Spleen (tissue), 13 donors: ENCODE measurements at places on chromosomes 5 and 9. TPM values are rescaled to one million over a fixed set of nuclear protein-coding genes. Genes with fewer than 3 reads are reported as not detected.

DNA sequence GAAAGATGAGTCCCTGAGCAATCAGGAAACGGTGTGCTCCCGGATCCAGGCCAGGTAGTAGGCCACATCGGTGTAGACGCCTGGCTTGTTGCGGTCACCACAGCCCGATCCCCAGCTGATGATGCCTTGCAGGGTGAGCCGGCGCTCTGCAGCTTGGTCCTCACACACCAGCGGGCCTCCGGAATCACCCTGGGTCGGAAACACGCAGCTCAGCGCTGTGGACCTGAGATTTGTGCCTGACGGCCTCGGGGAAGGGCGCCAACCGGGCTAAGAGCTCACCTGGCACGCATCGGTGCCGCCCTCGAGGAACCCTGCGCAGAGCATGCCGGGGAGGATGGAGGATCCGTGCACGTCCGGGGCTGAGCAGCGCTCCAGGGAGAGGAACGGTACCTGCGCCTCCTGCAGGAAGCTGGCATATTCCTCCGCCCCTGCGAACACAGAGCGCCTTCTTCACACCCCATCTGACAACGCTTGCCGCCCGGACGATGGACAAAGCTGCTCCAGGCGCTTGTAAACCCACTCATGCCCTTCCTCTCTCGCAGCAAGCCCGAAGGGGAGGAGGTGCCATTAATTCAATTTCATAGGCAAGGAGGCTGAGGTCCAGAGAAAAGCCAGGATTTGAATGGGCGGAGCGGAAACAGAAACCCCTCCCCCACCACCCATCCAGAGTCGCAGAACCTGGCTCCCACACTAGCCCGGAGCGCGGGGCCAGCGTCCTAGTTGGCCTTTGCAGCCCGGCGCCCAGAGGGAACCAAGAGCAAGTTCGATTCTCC lies 2.0 kb upstream of the PFN3 start:
- DNase-seq, result peak; percentile 87

The CD72 gene
- 74.4 TPM for total RNA-seq

DNA sequence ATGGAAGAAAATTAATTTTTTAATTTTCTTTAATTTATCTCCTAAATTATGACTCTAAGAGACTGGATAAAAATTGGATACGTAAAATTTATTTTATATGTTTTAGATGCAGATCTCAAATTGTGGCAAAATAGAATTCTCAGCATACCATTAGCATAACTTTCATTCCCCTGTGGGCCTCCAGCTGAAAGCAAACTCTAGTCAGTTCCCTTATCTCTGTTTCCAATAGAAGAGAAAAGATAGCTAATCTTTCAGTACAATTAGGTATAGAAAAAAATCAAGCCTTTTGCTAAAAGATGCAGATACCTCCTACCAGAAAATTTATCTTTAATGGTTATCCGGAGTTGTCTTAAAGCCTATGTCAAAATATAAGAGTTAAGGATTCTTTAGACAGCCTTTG lies 1530.6 kb downstream of the EFNA5 start:
- no peak for DNase-seq

DNA sequence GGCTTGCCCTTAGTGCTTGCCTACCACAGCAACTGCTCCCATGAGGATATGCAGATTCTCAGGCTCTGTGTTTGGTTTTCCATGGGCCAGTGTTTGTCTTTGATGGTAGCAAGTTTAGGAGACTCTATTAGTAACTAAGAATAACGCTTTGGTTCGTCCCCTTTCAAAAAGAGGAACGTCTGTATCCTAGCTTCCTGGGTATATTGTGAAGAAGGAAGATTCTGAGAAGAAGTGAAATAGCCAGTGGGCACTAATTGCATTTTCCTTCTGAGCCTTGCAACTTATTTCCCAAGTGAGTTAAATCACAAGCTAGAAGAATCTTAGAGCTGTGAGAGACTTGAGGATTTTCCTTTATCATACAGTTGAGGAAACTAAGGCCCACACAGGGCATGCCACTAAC lies 376.8 kb downstream of the PIK3R1 start:
- no peak for DNase-seq

The SLC45A2 gene
- total RNA-seq, result not detected

DNA sequence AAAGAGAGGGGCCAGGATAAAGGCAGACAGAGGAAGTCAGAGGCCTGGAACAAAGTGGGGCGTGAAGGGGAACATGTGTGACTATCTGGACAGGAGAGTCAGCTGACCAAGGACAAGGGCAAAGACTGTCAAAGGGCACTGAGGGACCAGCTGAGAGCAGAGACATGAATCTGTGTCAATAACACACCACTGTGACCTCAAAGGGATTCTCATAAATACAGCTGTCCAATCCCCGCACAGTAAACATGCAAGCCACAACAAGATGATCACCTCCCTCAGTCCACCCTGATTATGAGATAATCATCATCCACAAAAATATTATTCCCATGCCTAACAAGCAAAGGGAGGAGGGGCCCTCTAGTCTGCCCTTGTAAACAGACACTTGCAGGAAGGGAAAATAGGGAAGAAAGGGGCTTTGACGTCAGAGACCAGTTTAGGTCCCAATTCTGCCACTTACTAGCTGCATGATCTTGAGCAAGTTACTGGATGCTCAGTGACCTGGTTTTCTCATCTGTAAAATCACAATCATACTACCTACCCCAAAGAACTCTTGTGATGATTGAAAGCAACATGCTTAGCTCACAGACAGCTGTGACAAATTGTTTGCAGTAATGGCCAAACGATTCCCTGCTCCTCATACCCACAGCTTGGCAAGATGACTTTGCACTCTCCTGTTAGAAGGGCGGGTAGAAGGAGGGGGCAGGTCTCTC lies 41.8 kb downstream of the RAPGEF1 start:
- DNase-seq, result no peak

GRCh38 chr9:127567730-127568617 lies 44.1 kb upstream of the STXBP1 start:
- peak; percentile 84 for DNase-seq

- peak; percentile 94 for DNase-seq
Observed at GRCh38 chr9:122099271-122099869, 6.3 kb upstream of the TTLL11 start.

The CFAP90 gene
- total RNA-seq, result not detected

The PAEP gene
- total RNA-seq, result not detected

The FRRS1L gene
- not detected for total RNA-seq

The SPOUT1 gene
- 50.2 TPM for total RNA-seq

The PCDHGB3 gene
- 3.8 TPM for total RNA-seq

DNA sequence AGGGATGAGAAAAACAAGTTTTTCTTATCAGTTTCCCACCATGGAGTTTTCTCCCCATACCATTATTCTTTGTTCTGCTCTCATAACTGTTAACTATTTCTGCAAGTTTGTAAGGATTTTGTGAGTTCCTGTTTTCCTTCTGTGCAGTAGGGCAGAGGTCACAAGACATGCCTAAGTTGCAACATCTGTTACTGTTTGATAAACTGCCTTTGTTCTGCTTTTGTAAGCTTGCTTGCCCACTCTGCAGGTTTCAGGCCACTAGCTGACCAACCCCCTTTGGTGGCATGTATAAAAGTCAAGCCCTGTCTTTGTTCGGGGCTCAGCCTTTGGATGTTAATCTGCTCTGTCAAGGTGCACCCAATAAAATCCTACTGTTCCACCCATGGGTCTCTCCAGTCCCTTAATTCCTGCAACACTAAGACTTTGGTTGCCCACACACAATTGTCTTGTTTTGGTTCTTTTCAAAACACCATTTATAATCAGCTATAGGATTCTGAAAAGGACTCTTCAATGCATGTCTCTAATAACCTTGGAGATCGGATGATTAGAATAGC lies 545.4 kb downstream of the CDH9 start:
- DNase-seq, result no peak

The BTNL3 gene
- 2.4 TPM for total RNA-seq

The PRR16 gene
- total RNA-seq, result 3.7 TPM

The SLC1A1 gene
- 0.17 TPM for total RNA-seq

DNA sequence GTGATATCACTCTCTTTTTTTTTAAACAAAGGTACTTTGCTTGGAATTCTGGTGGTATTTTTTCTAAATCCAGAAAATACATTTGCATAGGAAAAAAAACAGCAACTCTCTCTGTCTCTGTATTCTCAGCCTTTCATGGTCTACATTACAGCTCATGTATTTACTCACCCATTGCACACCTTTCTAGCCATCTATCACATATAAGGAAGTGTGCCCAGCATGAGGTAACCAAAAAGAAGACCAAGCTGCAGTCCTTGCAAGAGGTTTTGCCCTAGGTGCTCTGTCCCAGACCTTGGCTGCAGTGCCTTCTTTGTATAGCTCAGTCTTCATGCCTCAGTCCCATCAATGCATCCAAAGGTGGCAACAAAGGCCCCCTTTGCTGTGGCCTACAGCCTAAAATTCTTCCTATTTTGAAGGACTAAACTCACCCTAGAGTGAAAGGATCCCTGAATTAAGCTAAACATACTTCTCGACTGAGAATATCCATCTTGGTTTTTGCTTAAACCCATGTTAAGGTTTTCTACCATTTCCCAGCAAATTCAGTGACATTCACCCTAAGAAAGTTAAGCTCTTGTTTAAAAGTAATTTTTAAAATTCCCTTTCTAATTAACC lies 446.4 kb downstream of the KIF4B start:
- no peak for DNase-seq

GRCh38 chr9:116377179-116377798 lies 223.7 kb downstream of the PAPPA start:
- DNase-seq, result no peak

GRCh38 chr9:37977851-37978480 lies 74.0 kb upstream of the SLC25A51 start:
- DNase-seq, result no peak

The TEX48 gene
- not detected for total RNA-seq

GRCh38 chr5:134510970-134511795 lies 14.3 kb upstream of the JADE2 start:
- peak; percentile 6 for DNase-seq

DNA sequence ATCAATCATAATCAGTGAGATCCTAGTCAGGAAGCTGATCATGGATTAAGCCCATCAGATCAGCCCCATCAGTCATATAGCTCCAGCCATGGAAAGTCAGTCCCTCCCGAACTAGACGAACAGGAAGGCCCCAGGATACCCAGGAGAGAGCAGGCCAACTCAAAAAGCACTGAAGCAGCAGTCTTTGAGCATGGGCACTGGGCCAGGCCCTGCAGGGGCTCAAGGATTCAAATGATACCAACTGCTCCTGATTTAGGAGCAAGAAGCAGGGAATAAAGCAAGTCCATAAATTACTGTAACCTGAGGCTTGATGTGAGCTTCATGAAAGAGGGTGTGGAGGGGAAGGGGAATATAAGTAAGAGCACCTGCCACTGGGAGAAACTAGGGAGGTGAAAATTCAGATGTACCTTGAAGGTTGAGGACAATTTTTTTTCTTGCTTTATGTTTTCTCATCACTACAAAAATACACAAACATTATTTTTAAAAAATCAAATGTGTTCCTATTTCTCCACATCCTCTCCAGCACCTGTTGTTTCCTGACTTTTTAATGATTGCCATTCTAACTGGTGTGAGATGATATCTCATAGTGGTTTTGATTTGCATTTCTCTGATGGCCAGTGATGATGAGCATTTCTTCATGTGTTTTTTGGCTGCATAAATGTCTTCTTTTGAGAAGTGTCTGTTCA lies 115.2 kb downstream of the SIL1 start:
- no peak for DNase-seq
